Jurkat, Clone E6-1 (cell line): ENCODE measurements at places on chromosomes 16 and 17.
A peak's percentile ranks its signal among the peaks of the same experiment; 100 is the strongest.

DNA sequence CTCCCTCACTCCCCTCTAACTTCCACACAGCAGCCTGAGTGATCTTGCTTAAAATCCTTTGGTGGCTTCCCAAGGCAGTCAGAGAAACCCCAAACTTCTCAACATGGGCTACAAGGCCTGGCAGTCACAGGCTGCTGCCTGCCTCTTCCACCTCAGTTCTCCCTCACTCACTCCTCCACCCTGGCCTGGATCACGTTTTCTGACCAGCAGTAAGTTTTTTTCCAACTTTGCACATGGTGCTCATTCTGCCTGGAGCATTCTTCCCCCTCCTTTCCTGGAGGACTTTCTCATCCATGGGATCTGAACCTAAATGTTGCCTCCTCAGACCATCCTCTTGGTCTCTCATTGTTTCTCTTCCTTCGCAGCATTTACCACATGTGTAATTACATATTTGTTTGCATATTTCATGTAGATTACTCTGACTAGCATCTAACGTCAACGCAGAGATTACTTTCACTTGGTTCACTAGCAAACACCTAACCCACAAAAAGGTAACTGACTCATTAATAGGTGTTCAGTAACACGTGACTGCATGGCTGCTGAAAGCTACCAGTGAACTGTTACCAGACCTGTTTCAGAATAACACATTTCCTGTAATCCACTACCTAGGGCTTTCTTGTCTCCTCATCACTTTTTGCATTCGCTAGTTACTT, 17.1 kb downstream of the GNA13 start:
- DNase-seq: no peak

DNA sequence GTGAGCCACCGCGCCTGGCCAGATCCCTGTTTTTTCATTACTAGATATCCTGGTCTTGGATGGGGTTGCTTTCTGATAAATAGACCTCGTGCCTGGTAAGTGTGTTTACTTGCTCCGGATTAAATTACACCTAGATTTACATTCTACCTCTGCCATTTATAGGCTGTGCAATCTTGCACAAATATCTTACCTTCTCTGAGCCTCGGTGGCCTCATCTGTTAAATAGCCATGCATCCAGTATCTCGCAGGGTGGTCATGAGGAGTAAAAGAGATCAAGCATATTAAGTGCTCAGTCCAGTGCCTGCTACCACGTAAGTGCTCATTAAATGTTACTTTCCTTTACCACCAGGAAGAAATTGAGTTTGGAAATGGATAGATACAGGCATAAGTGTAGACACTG, 98.4 kb downstream of the BMERB1 start:
- no peak for DNase-seq

DNA sequence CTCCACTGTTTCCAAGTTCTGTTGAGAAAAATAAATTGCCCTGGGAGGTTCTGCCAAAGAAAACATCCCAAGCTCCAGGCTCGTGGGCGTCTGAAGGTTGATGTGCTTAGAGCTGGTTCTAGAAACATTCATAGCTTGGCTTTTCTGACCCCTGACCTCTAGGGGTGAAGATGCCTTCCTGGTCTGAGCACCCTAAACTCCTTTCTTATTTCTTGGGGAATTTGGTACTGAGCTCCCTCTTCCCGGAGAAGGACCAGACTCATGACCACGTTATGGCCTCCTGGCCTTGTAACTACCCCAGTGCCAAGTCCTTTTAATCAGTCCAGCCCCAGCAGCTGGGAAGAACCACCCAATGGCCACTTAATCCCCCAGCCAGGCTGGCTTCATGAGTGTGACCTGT, 66.4 kb downstream of the MYH11 start:
- no peak for DNase-seq

DNA sequence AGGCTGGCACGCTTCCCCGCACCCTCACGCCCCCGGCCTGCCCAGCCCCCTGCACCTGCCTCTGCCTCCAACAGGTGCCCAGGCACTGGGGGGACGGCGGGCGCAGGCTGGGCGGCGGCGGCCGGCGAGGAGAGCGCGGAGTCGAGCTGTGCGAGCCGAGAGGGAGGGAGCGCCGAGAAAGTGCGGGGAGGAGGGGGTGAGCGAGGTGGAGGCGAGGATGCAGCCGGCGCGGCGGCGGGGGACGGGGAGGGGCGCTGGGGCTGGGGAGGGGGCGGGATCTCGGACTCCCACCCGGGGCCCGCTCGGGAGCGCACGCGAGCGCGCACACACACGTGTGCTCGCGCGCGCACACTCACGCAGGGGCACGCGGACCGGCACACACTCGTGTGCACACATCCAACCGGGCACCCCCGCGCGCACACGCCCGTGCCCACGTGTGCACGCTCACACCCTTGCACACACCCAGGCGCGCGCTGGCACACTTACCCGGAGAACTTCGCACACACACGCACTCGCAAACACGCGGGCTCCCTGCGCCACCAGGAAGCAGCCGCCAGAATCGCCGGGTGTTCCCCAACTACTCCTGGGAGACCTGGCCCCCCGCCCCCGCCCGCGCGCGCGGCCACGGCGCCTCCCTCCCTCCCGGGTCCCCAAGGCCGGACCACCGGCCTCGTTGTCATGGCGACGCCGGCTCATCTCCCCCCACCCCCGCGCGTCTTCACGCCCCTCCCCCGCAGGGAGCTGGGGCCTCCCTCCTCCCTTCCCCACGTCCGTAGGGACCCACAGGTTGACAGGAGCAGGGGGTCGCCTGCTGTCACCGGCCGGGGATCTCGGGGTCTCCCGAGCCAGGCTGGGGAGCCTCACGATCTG, at the start of gene DOC2A:
Gene DOC2A, minus strand, starts transcription at position 184 of the 870 bp plus-strand sequence. CDS start 805 bp downstream, outside the sequence.
- DNase-seq: peak; percentile 28

GRCh38 chr17:81966343-81967243, 5.6 kb upstream of the NOTUM start:
- no peak for DNase-seq

DNA sequence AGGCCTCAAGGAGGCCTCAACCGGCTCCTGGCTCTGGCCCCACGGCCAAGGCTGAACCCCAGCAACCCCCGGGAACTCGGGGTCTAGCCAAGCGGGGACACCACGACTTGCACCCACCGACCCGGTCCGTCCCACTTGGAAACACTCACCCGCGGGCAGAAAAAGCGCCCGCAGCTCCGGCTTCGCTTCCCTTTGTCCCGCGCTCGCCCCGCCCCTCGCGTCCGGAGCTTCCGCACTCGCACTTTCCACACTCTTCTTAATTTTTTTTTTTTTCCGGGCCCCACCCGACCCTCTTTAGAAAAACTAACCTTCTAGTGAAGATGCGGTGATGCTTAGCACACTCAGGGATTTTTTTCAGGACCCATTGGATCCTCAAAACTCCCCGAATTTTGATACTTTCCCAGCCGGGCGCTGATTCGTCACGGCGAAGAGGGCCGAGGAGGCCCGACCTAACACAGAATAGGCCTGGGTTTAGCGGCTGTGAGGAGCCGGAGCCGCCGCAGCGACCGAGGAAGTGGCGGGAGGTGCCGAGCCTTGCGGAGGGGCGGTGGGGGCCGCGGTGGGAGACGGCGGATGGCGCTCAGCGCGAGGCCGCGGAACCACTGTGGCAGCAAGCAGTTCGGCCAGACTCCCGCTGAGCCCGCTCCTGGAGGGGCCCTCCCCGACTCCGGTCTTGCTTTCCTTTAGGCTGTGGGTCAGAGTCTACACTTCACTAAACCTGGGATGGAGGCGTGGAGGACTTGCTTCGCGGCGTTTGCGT, at the start of gene SMARCE1:
Gene SMARCE1, minus strand, starts transcription at position 195 of the 760 bp plus-strand sequence. CDS start 2,016 bp downstream, outside the sequence.
- DNase-seq: peak; percentile 65

GRCh38 chr16:83706394-83706793, 101.4 kb upstream of the HSBP1 start:
- no peak for DNase-seq

DNA sequence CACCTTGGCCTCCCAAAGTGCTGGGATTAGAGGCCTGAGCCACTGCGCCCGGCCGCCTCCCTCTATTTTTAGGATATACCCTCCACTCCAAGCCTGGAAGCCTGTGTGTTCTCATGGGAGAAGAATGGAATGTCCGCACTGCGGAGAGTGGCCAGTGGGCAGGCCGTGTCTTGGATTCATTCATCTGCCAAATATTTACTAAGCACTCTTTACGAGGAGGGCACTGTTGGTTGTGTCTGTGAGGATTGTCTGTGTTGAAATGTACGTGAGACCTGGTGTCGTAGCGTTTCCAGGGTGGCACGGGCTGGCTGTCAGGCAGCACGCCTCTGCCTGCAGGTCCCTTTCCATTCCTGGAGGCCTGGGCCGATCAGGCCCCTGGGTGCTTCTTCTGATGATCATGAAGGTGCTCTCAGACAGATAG, 19.2 kb downstream of the PGS1 start:
- DNase-seq: no peak

- no peak for DNase-seq
Measured at GRCh38 chr16:87149051-87149450, 168.1 kb downstream of the C16orf95 start.
